ENCODE measurements at places on chromosomes 13 and 19.

DNA sequence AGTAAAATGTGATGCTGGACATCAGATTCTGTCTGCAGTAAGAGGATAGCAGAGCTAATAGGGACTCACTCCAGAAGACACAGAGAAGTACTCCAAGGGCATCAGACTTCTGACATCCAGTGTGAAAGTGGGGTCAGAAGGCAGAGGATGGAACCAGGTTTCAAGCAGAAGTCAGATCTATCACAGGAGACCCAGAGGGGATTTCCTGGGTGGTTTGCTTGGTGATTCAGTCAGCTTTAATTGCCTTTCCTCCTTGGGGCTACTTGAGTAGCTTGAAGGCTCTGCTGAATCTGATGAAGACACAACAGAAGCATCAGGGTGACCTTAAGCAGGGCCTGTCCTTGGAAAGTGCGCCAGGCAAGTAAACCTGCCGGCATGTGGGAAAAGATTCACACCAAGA, 300.6 kb downstream of the COG6 start:
- no peak for DNase-seq

DNA sequence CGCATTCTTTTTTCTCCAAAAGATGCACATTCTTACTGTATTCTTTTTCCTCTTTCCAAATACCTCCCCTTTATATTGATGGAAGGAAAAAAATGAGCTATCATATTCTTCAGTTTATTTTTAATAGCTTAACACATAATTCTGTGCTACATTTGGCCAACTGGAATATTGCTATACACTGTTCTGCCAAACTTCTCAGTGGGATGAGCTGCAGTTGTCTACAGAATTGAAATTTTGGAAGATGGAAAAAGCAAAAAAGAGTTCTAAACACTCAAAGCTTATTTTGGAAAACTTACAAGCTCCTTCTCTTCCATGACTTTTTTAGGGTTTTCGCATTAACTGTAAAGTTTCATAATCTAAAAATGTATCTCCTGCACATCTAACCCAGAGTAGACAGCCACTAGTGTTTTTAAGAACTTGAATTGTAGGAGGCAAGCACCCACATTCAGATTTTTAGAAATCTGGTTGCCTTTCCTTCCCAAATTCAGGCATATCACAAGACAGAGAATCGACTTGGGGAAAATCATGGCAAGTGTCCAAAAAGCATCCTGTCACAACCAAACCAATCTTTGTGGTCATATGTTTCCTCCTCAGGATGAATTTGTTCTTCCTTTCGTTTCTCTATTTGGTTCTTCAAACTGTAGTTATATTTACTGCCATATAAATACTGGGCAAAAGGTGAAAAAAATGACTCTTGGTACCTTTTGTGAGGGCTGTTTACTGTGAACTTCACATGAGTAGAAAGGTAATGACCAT, 111.4 kb upstream of the FRY start:
- no peak for DNase-seq

DNA sequence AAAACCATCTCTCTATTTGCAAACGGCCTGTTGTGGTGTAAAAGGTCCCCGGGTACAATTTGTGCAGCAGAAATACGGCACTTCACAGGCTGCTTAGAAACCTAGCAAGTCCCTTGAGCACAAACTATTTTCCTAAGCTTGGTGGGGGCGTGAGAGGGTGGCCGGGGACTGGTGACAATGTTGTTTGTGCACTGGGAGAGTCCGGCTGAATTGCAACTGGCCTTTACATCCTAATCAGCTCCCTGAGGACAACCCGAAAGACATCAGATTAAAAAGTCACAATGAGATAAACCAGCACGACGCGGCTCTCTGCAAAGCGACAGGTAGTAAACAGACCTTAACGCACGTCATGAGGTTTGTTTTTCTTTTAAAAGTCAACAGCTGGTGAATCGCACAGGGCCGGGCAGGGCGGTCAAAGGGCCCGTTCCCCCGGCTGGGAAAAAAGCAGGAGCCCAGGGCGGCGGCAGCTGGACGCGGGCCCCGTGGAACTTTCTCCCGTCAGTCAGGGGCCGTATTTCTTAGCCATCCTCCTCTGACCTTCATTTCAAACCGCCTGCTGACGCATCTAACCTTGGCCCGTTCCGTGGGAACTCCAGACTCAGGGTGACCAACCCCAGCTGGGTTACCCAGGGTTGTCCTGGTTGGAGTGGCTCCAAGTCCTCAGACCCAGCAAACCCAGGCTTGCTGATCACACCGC, 112.3 kb downstream of the GADD45B start:
- no peak for DNase-seq

DNA sequence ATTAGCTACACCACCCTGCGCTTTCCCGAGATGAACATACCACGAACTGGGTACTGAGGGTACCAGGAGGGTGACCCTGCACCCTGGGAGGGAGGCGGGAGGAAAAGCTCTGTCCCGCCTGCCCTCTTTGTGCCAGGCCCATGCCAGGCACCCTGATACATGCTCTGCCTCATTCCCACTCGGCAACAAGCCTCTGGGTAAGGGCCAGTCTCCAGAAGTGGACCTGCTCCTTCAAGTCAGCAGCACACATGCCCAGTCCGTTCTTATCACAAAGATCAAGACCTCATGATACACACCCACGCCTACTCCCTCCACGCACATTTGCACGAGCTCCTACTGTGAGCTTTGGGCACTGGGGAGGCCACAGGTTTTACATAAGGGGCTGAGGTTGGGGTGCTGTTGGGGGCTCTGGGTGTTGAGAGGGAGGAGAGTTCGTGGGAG, 2.0 kb upstream of the FFAR1 start:
- no peak for DNase-seq

DNA sequence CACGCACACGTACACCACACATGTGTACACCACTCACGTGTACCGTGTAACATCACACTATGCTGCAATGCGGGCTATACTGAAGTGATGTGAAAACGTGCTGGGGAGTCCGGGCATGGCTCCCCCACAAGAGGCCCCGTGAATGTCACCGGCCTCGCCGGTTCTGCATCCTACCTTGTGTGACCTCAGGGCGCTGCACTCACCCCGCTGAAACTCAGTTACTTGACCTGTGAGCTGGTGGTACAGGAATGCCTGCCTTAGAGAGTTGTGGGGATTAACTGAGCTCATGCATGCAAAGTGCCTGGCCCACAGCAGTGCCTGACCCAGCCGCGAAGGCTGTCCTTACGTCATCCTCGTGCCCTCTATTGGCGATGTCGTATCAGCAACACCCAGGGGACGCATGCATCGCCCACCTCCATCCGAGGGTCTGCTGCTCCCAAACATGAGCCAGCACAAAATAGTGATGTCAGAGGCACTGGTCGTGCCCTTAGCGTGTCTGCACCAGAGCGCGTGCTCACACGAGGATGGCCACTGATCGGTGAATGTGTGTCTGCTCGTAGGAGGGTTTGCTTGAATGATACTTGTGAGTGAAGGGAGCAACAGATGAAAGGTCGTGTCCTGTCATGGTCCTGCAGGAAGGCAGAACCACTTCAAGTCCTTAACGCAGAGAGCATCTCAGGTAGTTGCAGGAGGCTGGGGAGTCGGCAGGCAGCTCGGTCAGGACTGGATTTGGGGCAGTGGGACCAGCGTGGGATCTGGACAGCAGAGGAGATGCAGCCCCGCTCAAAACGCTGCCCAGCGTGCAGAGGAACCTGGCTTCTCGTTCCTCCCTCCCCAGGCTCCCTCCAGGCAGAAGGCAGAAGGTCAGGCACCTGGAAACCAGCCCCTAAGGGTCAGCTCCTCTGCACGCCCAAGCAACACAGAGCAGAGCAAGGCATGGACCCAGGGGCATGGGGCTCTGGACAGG, 126.2 kb upstream of the SPACA7 start:
- DNase-seq = no peak

Measured in endothelial cell (in vitro differentiated cells).